ENCODE measurements at places on chromosomes 5 and 9.

GRCh38 chr5:107563959-107564544 lies 106.7 kb downstream of the EFNA5 start:
- no peak for DNase-seq

DNA sequence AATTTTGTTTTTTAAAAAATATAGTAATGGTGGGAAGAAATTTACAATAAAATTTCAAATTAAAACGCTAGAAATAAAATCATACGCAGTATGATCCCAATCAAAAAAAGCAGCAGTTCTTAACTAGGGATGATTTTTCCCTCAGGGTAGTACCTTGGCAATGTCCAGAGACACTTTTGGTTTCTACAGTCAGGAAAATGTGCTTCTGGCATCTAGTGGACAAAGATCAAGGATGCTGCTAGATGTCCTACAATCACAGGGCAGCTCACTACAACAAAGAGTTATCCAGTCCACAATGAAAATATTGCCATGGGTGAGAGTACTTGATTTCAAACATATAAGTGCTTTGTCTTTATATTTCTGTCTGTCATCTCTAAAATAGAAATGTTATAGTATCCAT lies 400.2 kb upstream of the SGCD start:
- DNase-seq, result no peak

DNA sequence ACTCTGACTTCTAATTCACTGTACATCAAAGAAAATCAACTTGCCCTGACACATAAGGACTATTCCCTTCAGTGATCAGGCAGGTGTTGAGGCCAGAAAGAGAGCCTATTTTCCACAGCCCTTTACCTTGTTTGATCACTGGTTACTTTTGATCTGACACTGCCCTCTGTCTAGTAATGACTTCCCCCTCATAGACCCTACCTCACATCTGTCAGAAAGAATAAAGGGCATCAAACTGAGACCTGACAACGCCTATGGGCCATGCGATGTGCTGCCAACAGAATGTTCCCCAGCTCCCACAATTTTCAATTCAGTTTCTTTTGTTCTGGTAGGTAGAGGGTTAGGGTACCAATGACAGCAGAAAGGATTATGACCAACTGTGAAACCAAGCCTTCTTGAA lies 47.7 kb downstream of the FBXL17 start:
- no peak for DNase-seq

GRCh38 chr9:82651474-82651873 lies 411.5 kb downstream of the RASEF start:
- DNase-seq, result no peak

DNA sequence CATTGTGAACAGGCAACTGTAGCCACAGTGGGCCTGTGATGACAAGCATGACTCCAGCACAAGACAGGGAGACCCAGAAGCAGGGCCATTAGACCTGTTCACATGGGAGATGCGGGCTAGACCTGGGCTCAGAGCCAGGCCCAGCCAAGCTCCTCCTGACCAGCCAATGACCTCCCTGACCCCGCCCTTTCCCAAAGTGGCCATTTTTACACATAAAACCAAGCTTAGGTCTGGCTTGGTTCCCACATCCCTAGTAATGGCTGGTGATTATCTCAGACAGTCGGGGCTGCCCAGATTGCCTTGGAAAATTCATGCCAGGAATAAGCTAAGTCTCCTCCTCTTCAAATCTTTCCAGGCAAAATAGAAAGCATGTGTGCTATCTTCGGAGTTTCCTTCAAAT lies 94.1 kb downstream of the FRMD3 start:
- DNase-seq, result no peak

Data from activated naive CD4-positive, alpha-beta T cell treated with Interleukin-2 at 50 U/mL for 16 hours (primary cell).